Activated naive CD4-positive, alpha-beta T cell (primary cell): ENCODE measurements at places on chromosomes 1 and 21.

DNA sequence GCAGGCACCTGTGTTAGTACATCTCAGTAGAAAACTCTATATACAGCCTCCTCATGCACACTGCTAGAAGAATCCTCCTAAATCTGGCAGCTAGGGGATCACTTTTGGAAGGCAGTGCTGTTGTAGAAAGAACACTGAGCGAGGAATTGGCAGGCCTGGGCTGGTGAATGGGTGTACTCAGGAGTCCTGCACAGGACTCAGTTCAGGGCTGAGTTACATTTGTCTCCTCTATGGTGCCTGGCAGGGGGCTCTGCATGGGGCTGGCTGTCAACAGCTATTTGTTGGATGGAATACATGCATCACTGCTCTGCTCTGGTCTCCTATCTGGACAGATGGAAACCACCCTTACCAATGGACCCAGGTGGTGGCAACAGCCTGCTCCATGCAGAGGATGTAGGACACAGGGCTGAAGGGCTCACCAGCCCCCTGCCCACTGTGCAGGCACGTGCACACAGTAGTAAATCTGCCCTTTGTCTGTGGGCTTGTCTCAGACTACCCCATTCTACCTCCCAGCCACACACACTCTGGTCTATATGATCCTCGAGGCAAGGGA, 74.2 kb downstream of the LRIG2 start:
- no peak for DNase-seq

- DNase-seq: no peak
These were observed 8.7 kb upstream of the COL6A1 start for GRCh38 chr21:45972716-45973474.

DNA sequence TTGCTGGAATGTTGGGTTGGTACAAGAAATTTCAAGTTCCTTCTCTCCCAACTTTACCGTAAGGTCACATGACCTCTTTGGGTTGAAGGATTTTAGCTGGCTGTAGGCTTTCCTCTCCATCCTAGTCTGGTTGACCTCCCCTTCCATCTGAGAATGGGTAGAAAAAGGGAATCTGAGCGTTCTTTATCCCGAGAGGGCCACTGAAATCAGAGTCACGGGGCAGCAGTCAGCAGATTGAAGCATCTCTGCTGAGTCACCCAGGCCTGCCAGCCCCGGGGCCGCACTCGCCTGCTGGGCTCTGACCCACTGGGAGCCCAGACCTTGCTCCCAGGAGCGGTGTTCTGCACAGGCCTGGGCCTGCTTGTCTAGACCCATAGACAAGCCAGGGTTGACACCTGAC, 31.0 kb downstream of the TMCC2 start:
- no peak for DNase-seq

DNA sequence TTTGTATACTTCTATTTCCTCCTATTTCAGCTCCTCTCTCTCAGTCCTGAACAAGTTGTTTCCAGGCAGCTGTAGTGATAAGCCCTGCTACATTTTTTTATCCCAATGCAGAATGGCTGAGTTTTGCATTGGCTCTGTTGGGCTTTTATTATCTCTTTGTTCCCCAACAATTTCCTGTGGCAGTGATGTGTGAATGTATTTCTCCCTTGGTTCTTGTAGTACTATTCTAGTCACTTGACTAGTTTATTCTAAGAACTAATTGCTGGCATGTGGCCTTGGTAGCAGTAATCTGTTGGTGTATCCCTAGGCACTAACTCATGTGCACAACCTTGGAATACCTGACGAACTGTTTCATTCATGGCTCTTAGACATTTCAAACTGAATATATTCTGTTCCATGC, 60.7 kb downstream of the NFASC start:
- DNase-seq: no peak

DNA sequence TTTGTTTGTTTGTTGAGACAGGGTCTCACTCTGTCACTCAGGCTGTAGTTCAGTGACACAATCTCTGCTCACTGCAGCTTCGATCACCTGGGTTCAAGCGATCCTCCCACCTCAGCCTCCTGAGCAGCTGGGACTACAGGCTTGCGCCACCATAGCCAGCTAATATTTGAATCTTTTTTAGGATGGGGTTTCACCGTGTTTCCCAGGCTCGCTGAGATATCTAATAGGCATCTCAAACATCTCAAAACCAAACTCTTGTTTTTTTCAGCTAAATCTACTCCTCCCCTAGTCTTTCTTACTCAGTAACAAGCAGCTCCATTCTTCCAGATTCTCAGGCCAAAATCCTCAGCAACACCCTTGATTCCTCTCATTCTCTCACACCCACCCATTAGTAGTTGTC, 22.0 kb upstream of the SRRM1 start:
- DNase-seq: no peak

DNA sequence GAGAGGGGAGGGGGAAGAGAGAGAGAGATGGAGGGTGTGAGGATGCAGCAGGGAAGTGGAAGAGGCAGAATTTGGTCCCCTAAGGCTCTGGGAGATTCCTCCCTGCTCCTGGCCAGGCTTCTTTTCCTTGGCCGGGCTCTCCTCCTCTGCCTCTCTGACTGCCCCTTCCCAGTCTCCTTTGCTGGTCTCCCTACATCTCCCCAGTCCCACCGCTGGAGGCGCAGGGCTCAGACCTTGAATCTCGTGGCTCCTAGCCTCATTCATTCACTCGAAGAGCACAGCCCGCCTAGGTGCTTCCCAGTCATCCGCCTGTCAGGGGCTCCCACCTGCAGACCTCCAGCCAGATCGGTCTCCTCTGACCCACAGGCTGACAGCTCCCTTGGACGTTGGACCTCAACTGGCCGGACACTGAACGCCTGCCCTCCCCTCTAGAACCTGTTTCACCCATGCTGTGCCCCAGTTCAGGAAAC, 76.5 kb downstream of the VWA5B1 start:
- DNase-seq: no peak

DNA sequence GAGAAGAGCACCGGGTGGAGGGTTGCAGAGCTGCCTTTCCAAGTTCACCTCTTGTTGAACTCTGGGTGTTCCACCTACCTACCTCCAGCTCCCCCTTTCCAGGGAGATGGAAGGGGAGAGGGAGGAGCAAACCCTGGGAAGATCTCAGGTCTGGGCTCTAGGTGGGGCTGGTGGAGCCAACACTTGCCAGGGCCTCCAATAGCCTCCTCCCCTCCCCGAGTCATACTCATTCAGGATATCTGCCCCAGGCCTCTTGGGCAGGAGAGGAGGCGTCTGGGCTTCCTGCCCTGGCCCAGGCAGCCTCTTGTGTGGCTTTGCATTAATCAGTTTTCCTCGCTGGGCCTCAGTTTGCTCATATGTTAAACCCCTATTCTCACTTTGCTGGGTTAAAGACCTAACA, 13.4 kb downstream of the RAP1GAP start:
- no peak for DNase-seq

DNA sequence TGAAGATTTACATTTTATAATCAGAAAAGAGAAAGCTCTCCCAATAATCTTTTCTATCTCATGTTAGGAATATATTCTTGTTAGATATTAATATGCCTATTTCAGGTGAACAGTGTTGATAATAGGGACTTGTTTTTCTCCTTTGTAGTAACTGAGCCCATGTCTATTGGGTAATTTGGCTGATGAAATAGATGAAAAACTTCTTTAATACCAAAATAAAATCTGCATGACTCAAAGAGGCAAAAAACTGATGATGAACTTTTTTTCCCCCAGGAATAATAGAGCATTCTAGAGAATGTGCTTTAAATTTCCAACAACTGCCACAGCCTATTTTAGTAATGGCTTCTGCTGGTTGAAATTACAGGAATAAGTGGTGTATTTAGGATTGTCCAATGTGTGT, 178.9 kb upstream of the GREM2 start:
- DNase-seq: no peak

GRCh38 chr1:211606914-211607753, 28.2 kb upstream of the SLC30A1 start:
- DNase-seq: no peak

DNA sequence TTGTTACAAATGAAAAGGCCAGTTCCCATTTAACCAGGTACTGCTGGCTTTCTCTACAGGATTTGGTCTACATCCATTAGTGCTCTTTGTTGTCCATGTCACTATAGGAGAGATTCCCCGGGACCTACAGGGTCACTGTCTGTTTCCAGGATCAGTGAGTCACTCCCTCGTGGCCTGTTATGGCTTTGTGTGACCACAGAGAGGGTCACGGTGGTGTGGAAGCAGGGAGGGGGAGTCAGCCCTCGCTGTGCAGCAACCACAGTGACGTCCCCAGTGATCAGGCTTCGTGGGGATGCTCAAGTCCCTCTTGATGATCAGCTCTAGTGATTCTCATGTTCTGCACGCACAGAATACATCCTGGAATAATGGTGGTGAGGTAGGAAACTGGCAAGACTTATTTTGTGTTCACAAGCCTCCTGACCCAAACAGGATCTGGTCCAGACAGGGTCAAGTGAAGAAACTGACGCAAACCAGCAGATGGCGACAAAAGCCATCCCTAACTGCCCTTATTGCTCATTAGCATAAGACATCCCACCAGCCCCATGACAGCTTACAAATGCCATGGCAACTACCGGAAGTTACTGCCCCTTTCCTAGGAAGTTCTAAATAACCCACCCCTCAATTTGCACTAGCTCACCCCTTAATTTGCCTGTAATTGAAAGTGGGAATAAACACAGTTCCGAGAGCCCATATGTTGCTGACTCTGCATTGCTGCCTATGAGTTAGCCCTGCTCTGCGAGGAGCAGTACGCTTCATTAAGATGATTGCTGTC, 98.5 kb downstream of the DISC1 start:
- no peak for DNase-seq

DNA sequence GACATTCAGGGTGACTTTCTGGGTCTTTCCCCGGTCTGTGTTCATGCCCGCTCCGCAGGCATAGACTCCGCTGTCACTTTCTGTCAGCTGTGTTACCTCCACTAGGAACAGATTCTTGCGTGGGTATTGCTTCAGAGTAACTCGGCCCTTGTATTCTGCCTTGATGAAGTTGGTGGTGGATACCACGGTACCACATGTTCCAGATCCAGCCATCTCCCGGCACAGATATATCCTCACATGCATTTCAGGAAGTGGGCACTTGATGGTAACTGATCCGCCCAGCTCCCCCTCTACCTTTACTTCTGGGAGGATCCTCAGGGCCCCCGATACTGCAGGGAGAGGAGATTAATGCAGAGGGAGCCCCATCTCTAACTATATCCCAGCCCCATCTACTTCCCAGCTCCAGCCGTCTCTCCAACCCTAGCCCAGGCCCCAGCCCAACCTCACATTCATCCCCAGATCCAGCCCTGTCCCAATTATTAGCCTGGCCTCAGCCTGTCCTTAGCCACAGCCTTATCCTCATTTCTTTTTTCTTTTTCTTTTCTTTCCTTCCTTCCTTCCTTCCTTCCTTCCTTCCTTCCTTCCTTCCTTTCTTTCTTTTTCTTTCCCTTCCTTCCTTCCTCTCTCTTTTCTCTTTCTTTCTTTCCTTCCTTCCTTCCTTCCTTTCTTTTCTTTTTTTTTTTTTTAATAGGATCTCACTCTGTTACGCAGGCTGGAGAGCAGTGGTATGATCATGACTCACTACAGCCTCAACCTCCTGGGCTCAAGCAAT, 7.8 kb downstream of the FCMR start:
- no peak for DNase-seq

DNA sequence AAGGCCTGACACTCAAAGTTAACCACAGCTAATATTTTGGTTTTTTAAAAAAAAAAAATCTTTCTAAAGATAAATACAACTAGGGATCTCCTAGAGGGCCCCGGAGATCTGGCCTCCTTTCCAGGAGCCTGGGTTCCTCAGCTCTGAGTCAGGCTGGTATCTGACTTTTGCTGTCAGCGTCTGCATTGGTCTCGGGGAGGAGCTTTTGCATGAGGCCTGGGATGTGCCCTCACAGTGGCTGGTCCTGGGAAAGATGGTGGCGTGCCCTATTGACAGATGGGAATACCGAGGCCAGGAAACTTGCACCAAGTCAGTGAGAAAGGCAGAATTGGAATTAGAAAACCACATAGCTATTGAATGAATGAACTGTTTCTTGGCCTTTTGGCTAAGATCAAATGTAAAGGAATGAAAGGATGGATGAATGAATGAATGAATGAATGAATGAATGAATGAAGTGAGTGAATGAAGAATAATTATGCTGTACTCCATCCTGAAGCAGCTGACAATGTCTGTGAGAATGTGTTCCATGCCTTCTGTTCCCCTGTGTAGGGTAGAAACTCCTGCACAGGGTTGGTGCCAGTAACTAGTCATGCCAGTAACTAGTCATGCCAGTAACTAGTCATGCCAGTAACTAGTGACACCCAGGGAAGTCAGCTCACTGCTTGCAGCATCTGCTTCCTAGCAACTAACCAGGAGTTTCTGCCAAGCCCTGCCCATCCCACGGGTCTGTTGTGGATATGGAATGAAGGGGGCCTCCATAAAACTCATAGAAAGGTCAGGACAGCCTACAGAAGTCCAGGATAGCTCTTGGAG, 242.5 kb upstream of the VAMP3 start:
- no peak for DNase-seq

- no peak for DNase-seq
These were observed 25.5 kb downstream of the SPAG17 start for GRCh38 chr1:118159569-118159968.

- no peak for DNase-seq
These were observed 48.6 kb upstream of the PTGFRN start for GRCh38 chr1:116861137-116861536.

- DNase-seq: no peak
These were observed 524 bp downstream of the COPA start for GRCh38 chr1:160342526-160342925.

DNA sequence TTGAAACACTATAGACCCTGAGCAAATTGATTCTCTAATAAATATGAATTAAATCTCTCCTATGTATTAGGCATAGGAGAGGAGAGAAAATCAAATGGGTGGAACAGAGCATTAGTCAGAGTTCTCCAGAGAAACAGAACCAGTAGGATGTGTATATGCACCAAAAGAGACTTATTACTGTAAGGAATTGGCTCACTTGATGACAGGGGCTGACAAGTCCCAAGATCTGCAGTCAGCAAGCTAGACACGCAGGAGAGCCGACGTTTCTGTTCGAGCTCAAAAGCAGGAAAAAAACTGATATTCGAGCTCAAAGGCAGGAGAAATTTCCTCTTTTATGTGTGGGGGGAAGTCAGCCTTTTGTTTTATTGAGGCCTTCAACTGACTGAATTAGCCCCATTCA, 259.2 kb upstream of the KAZN start:
- DNase-seq: no peak

DNA sequence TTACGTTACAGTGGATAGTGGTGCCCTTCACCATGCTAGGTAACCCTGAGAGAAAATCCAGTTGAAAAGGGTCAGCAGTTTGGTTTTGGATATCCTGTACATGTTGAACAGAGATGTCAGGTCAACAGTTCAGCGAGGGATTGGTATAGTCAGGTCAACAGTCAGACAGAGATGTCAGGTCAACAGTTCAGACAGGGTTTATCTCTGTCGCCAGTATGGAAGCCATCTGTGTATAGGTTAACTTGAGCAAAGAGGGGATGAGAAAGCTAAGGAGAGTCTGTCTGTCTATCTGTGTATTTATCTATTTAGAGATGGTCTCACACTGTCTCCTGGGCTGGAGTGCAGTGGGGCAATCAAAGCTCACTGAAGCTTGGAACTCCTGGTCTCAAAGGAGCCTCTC, 17.7 kb downstream of the DHDDS start:
- DNase-seq: no peak

DNA sequence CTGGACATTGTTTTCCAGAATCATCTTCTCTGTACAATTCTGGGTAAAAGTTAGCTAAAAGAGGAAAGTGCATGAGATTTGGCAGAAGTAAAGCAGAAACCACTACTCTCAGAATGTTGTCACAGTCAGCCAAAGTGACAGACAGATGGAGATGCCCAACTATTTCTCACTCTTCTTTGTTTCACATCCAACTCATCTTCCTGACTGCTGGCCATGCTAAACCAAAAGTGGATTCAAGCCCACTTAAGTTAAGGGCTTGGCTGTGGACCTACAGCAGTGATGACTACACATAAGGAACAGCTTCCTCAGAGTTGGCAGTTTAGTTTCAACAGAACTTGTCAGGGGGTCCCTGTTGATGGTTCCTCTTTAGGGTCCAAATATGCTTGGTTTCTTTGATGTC, 730.2 kb downstream of the LRRIQ3 start:
- no peak for DNase-seq
